CD8-positive, alpha-beta memory T cell (primary cell): ENCODE measurements at places on chromosomes 5 and 9. TPM values are rescaled to one million over a fixed set of nuclear protein-coding genes. Genes with fewer than 3 reads are reported as not detected.

- no peak overlapping the region for H3K27ac ChIP-seq
- no peaks in the 10 kb centered on the region for H3K36me3 ChIP-seq
- H3K4me1 ChIP-seq = no peaks in the 10 kb centered on the region
- no peak for DNase-seq
- H3K27me3 ChIP-seq = no peaks in the 10 kb centered on the region
- H3K4me3 ChIP-seq = no peak overlapping the region
Observed at GRCh38 chr9:121939643-121940042, 153.5 kb downstream of the TTLL11 start.

DNA sequence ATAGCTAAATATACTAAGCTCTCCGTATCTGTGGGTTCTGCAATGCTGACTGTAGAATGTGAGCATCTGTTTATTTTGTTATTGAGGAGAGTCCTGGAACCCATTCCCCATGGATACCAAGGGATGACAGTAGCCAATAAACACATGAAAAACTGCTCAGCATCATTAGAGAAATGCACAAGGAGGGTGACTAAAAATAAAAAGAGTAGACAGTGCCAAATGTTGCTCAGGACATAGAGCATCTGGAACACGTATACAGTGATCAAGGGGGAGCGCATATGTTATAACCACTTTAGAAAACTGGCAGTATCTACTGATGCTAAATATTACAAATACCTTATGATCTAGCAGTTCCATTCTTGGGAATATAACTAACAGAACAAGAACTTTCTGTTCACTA, 31.0 kb downstream of the MARCHF6 start:
- no peak overlapping the region for H3K4me3 ChIP-seq
- DNase-seq = no peak
- peaks cover 13% of the 10 kb centered on the region for H3K36me3 ChIP-seq
- H3K27me3 ChIP-seq = no peaks in the 10 kb centered on the region
- H3K4me1 ChIP-seq = no peaks in the 10 kb centered on the region

- H3K36me3 ChIP-seq = no peaks in the 10 kb centered on the region
- DNase-seq = no peak
- H3K27me3 ChIP-seq = no peaks in the 10 kb centered on the region
- no peak within 1 kb of the TSS for H3K27ac ChIP-seq
Observed at GRCh38 chr9:119368681-119369581, at the start of gene BRINP1. Gene BRINP1 (minus strand): TSS chr9:119369435. CDS start chr9:119313355, 56,080 bp downstream.

The PCDHGB5 gene
- 0.27 TPM for total RNA-seq

- H3K4me3 ChIP-seq = no peak overlapping the region
- no peaks in the 10 kb centered on the region for H3K36me3 ChIP-seq
- H3K27ac ChIP-seq = no peak overlapping the region
- no peak for DNase-seq
- no peaks in the 10 kb centered on the region for H3K27me3 ChIP-seq
Observed at GRCh38 chr9:22469928-22470544, 23.4 kb downstream of the DMRTA1 start.

DNA sequence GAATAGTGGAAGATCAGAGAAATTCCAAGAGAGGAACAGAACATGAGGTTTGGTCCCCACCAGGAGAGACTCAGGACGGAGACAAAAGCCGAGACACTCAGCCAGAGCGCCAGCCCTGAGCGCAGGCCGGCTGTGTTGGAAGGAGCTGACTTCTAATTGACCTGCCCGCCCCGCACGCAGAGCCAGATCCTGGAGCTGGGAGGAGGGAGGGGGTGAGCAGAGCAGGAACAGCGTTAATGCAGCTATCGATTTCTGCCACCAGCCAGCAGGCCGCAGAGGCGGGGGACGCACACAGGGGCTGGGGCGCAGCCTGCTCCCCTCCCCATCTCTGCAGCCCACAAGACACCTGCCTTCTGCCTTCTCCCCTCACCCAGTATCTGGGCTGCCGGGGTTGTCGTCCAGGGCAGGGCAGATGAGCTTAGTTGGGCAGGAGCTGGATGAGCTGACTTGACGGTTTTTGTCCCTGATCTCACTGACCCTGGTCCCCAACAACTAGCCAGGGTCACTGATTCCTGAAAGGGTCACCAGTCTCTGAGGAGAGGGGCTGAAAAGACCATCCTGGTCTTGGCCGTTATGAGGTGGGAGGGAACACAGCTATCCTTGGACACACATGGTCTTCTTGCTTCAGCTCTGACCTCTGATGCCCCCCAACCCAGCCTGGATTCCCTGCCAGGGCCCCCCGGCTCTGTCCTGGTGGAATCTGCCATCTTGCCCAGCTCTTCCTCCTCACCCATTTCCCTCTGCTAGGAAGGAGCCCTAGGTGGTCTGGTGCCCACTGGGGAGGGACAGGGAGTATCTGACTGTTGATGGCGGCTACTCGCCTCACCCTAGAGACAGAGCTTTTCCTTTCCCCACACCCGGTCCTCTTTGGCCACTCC, 29.8 kb downstream of the CXXC5 start:
- H3K4me3 ChIP-seq = no peak overlapping the region
- DNase-seq = no peak
- no peak overlapping the region for H3K27ac ChIP-seq
- H3K36me3 ChIP-seq = no peaks in the 10 kb centered on the region
- no peaks in the 10 kb centered on the region for H3K4me1 ChIP-seq
- no peaks in the 10 kb centered on the region for H3K27me3 ChIP-seq

- no peak for DNase-seq
- no peaks in the 10 kb centered on the region for H3K36me3 ChIP-seq
- no peaks in the 10 kb centered on the region for H3K27me3 ChIP-seq
- no peak overlapping the region for H3K27ac ChIP-seq
Observed at GRCh38 chr5:123520677-123521247, 8.8 kb downstream of the CSNK1G3 start.

DNA sequence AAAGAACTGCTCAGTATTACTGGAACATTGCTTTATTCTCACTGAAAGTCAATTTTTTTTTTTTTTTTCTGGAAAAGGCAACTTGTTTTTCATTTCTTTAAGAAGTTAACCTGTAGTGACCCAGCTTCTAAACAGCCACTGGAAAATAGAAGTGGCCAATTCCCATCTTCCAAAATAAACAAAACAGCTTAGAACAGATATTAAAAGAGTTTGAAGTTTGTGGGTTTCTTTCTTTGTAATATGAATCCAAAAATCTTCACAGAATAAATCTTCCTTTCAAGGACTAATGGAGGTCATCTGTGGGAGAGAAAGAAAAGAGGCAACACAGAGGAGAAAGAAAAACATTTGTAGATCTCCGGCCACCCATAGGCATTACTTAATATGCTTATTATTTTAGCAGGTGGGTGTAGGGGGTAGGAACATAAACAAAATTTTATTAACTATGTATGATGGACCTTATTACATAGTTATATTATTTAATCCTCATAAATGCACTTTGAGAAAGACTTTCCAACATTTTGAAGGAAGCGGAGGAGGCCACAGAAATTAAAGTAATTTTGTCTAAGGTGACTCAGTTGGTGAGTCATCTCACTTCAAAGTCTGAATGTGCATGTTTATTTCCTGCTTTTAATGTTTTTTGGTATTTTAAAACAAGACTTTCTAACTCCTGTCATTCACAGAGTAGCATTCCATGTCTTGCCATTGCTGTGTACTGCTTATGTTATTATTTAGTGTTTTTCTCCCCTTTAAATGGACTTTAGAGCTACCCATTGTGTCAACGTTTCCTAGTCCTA, 1791.8 kb upstream of the WWC1 start:
- no peaks in the 10 kb centered on the region for H3K36me3 ChIP-seq
- no peak for DNase-seq
- H3K4me3 ChIP-seq = no peak overlapping the region
- H3K27ac ChIP-seq = no peak overlapping the region
- no peaks in the 10 kb centered on the region for H3K4me1 ChIP-seq
